ENCODE measurements at places on chromosomes 11 and 22.

- DNase-seq, result no peak
Measured at GRCh38 chr11:71339396-71339881, 87.1 kb upstream of the SHANK2 start.

- DNase-seq, result no peak
Measured at GRCh38 chr11:1939006-1939625, 8.0 kb upstream of the MRPL23 start.

GRCh38 chr22:24857576-24857975 is 51.6 kb downstream of the SGSM1 start:
- no peak for DNase-seq

GRCh38 chr11:103844327-103845215 is 191.9 kb upstream of the DDI1 start:
- no peak for DNase-seq

DNA sequence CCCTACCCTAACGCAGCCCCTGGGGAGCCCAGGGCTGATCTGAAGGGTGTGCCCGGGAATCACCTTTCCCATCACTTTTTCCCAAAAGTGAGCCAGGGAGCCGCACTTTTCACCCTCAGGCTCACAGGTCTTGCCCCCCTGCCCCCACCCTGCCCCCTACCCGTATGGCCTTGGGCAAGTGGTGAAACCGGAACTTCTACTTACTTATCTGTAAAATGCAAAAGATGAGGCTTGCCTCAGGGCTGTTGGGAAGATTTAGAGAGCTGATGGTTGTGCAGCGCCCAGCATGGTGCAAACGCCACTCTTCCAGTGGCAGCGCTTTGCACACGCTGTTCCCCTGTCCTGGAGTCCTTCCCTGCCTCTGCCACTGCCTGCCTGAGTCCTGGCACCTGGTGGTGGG is 8.0 kb downstream of the SYT12 start:
- no peak for DNase-seq

DNA sequence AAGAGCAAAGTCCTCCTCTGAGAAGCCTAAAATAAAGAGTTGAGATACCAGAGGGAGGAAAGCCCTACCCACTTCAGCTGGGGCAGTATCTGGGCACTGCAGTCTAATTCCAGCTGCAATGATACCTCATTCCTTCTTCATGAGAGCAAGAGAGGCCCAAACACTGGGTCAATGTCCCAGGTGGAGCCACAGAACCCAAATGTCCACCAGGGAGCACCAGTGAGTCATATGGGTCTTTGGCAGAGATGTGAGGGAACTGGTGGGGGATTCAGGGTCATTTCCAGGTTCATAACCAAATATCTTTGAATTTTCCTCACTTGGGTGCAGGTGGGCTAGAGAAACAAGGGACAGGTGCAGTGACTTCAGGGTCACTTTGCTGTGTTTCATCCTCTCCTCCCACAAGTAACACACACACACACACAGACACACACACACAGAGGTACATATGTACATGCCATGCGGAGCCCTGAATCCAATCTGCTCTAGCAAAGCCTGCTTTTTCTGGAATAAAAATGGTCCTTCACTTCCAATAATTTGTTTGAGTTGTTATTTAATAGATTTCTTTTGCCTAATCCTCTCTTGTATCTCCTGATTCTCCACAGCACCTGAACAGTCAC is 585.4 kb downstream of the SOX6 start:
- no peak for DNase-seq

DNA sequence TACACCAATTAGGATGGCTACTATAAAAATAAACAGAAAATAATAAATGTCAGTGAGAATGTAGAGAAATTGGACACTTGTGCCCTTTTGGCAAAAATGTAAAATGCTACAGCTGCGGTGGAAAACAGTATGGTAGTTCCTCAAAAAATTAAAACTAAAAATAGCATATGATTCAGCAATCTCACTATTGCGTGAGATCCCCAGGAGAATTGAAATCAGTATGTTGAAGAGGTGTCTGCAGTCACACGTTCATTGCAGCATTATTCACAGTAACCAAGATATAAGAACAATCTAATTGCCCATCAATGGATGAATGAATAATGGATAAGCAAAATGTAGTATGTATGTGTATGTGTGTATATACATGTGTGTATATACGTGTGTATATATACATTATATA is 6.8 kb downstream of the OR52N2 start:
- DNase-seq, result no peak

GRCh38 chr22:26477341-26477731 is 6.2 kb downstream of the HPS4 start:
- no peak for DNase-seq

All from NCI-H1417 treated with DMSO at 0.1 percent for 48 hours (cell line).